ENCODE measurements at places on chromosomes 3 and 15.

GRCh38 chr3:179796421-179796820 is 143.6 kb downstream of the USP13 start:
- no peak for DNase-seq

DNA sequence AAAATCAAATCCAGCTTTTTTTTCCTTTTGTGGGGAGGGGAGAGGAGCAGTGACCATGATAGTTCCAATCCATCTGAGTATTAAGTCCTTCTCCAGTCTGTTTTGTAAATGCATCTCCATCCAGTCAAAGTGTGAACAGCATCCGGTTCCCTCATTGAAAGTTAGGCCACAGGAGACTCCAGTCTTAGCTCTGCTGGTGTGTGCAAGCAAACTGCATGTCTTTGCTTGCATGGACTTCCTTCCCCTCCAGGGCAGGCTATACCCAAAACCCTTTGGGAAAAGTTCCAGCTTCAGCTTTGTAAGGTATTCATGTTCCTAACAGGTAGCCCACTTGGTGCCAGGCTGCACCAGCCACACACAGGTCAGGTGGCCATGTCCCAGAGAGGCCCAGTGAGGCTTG is 3.1 kb upstream of the MAN2C1 start:
- no peak for DNase-seq

- no peak for DNase-seq
Observed at GRCh38 chr3:123773681-123774431, 110.3 kb downstream of the MYLK start.

DNA sequence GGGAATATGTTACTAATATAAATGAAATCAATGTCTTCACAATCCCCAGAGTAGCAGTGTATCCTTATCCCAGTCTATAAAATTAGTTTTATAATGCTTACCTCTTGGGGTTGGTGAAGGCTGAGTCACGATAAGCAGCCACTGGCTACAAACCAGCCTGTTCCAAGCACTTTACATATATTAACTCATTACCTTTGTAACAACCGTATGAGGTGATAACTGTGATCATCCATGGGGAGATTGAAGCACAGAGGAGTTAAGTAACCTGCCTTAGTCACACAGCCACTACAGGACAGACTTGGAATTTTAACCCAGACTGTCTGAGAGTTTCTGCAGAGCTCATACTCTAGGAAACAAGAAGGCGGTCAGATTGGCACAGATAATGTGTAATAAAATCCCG is 43.3 kb upstream of the MITF start:
- no peak for DNase-seq

GRCh38 chr15:29693225-29693624 is 129.0 kb downstream of the TJP1 start:
- DNase-seq, result no peak

- no peak for DNase-seq
Observed at GRCh38 chr15:88036154-88036839, 220.2 kb downstream of the NTRK3 start.

- DNase-seq, result no peak
Observed at GRCh38 chr15:65303687-65304380, 643 bp upstream of the RNU5B-1 start.

GRCh38 chr3:191331388-191331787 is 1.1 kb upstream of the UTS2B start:
- no peak for DNase-seq

DNA sequence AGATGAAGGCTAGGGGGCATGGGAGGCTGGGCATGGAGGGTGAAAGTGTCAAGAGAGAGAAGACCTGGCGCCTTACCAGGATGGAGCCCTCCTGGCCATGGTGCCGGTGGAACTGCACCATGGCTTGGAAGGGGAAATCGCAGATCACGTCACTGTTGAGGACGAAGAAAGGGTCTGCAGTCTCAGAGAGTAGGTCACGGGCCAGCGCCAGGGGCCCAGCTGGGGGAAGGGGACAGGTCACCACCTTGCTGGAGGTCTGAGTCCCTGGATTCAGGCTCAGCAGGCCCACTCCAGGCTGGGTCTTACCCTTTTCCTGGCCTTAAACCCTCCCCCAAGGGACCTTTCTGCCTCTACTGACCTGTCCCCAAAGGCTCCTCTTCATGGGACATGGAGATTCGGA is 855 bp downstream of the GMPPB start:
- DNase-seq, result no peak

- DNase-seq, result no peak
Observed at GRCh38 chr3:26106228-26106627, 316.3 kb downstream of the OXSM start.

DNA sequence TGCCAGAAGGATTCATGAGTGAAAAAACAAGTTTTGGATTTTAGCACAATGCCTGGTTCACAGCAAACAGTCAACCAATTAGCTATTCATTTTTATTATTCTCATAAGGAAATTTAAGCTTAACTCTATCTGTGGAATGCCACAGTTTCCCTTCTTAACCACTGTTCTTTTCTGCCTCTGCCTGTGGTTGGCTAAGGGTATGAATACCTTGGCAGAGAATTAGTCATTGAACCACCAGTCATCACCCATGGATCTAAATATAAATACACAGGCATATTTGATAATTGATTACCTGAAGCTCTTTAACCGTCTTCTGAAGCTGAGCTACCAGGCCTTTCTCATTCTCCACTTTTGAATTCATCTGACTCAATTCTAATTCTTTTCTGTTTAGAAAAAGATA is 79.9 kb downstream of the MYH15 start:
- no peak for DNase-seq

- DNase-seq, result peak; percentile 83
Observed at GRCh38 chr3:18445401-18446148, 20.4 kb upstream of the SATB1 start.

- DNase-seq, result no peak
Observed at GRCh38 chr15:65836665-65837064, 32.6 kb upstream of the RAB11A start.

DNA sequence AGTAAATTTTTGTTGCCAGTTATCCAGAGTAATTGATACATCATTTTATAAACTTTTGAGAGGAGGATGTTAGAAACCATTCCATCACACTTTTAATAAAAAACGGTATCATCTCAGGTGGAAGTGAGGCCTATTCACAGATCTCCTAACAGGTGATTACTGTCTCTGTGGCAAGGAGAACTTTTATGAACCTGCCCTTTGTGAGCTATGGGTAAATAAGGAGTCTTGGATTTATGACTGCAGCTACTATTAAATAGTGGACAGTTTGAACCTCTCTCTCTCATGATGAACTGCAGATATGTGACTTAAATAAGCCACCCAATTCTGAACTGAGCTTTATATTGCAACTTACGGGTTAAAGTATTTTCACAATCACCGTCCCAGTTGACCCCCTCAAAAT is 45.7 kb downstream of the ZFAND6 start:
- no peak for DNase-seq

DNA sequence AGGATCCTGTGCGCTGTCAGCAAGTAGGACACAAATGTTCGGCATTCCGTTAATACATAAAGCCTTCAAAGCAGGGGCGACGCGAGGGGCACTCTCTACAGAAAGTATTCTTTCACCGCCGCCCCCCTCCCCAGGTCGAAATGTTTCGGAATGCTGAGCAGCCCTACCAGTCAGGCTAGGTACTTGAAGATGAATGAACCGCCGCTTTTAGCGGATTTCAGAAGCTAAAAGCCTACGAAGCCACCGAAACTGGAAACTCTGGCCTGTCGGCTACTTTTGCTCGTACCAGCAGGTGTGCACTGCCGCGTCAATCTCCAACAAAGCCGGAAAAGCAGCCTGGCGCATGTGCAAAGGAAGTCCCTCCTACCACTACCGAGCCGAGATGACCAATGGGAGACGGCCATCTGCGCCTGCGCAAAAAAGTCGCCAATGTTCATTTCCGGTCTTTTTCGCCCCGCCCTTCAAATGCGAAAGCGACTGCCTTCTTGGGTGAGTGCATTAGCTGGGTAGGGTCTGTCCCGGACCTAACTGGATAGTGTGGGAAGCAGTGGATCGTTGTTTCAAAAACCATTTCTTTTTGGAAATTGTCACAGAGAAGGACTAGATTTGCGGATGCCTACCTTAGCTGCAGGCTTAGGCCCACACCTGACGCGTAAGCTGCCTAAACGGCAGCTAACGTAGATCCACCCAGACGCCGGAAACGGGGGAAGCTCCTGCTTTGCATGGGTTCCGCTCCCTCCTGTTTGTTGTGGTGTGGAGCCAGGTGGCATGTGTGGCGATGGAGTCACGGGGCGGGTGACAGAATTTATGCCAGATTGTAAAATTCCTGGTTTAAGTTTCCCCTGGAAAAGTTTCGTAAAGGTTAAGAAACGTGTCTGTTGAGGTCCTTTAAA is at the start of gene WDR5B:
Gene WDR5B (minus strand): TSS at position 301 of the 893 bp plus-strand sequence. CDS start 534 bp downstream, outside the sequence.
- DNase-seq, result peak; percentile 97

All from CD4-positive, alpha-beta T cell treated with Interferon alpha-2 for 1 hour (primary cell).